Stimulated activated CD4-positive, alpha-beta T cell treated with anti-CD3 and anti-CD28 coated beads, Interleukin-4, amount 100 ng/mL, for 24 hours (primary cell): ENCODE measurements at places on chromosomes 12 and 14.

GRCh38 chr12:123634142-123634561, 523 bp downstream of the GTF2H3 start:
- no peak for DNase-seq

GRCh38 chr12:20601668-20602280, 93.4 kb upstream of the SLCO1C1 start:
- DNase-seq, result no peak

DNA sequence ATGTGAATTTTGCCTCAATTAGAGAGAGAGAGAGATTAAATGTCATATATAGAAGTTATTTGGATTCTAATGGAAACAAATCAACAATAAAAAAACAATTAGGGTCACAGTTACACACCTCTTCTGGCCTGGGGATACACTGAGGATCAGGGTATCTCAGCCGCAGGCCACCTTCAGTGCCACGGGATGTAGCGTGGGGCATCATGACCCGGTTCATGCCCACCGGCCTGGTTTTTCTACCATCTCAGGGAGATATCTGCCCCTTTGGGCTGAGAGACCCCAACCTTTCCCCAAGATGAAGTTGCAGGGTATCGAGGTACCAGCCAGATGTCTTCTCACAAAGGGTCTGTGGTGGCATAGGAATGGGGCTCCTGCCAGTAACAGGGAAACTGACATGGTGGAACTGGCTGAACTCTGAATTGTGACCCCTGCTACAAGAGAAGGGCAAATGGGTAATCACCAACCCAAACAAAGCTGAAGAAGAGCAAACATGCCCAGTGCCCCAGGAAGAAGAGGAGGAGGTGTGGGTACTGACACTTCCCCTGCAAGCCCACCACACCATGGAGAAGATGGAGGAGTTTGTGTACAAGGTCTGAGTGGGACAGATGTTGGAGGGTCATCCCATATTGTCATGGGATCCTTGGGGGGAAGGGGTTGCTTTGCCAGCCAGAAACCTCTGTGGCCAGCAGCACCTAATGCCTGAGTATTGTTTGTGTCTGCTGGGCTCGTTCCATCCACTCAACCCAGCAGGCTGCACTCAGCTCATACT, 19.5 kb downstream of the SERPINA3 start:
- DNase-seq, result no peak

- DNase-seq, result no peak
These were observed 72.5 kb downstream of the ACSS3 start for GRCh38 chr12:81150382-81150781.

GRCh38 chr14:95234426-95234825, 77.1 kb upstream of the DICER1 start:
- no peak for DNase-seq

GRCh38 chr12:96876966-96877365, 30.1 kb upstream of the NEDD1 start:
- DNase-seq, result no peak

- DNase-seq, result peak; percentile 45
These were observed 110.7 kb downstream of the BTG1 start for GRCh38 chr12:92034858-92035401.

- no peak for DNase-seq
These were observed 205.7 kb downstream of the ZFP36L1 start for GRCh38 chr14:68586896-68587751.

- DNase-seq, result no peak
These were observed 9.9 kb upstream of the DIABLO start for GRCh38 chr12:122235741-122236140.

GRCh38 chr14:51396222-51396815, 156.3 kb downstream of the TMX1 start:
- no peak for DNase-seq

- DNase-seq, result no peak
These were observed 25.8 kb downstream of the TMEM120B start for GRCh38 chr12:121738340-121738858.

- DNase-seq, result no peak
These were observed 2.6 kb downstream of the CRY1 start for GRCh38 chr12:107090711-107091110.

- DNase-seq, result no peak
These were observed 50.9 kb upstream of the BCL7A start for GRCh38 chr12:121970581-121971300.

DNA sequence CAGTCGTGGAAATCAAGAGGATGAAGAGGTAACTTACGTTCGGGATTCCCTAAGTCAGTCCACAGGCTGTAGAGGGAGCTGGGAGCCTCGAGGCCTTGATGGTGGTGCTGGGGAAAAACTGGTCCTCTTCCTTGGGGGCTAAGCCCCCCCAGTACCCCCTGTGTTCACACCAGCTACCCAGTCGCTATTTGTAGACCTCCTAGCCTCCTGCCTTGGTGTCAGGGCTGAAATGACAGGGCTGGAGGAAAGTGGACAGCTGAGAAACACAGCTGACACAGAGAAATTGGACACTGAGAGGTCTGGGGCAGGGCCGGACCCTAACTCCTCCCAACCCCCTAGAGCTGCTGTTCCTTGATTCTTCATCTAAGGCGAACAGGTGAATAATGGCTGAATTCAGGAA, at the start of gene STAC3:
Gene STAC3, minus strand, starts transcription at position 232 of the 400 bp plus-strand sequence. CDS start 1,551 bp downstream, outside the sequence.
- no peak for DNase-seq

DNA sequence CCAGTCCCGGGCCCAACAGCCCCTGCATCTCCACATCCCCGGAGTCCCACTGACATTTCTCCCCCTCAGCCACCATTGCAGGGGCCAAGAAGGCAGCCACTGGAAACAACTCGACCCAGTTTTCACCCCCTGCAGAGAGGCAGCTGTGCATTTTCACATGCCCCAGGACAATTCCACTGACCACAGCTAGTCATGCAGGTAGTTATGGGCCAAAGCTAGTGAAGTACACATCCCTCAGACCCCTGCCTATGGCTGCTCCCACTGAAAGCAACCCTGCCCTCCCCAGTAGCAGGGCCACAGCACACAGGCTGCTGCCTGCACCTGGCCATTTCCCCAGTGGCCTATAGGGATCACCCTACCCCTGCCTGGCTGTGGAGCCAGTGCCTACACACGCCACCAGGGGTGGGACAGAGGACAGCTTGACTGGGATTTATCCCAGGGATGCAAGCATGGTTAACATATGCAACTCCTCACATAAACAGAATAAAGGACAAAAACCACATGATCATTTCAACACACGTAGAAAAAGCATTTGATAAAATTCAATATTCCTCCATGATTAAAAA, 154.0 kb downstream of the NDUFA12 start:
- DNase-seq, result no peak

- no peak for DNase-seq
These were observed 83.1 kb downstream of the SH2B3 start for GRCh38 chr12:111488798-111489197.

DNA sequence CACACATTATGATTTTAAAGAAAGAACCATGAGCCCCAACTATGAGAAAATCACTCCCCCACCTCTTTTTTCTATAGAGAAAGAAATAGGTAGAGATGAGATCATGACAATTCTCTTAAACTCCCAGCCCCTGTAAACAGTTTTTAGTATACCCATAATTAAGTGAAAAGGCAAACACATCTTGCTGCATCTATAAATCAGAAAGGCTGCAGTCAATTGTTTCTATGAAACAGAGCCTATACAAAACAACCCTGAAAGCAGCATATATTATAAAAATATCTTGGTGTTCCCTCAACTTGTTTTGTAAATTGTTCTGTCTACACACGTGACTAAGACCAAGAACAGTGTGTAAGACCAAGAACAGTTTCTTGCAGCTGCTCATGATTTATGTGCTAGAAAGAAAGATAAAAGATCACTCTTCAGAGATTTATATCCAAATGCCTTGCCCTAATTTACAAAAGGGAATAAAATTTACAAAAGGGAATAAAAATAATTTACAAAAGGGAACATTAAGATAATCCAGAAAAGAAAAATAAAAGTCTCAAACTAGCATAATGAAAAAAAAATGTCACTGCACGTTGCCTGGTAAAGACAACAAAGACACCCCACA, 4.8 kb downstream of the KITLG start:
- DNase-seq, result no peak

DNA sequence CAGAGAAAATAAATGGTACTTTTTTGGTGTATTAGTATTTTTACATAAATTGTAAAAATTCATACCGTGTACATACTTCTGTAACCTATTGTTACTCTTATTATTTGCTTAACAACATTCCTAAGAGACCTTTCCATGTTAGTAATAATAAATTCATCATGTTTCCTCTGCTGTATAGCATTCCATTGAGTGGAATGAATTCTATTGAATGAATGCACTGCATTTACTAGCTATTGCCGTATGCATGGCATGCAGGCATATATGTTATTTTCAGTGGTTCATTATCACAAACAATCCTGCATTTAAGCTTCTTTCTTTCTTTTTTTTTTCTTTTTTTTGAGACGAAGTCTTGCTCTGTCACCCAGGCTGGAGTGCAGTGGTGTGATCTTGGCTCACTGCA, 137.6 kb upstream of the TBX3 start:
- DNase-seq, result no peak

DNA sequence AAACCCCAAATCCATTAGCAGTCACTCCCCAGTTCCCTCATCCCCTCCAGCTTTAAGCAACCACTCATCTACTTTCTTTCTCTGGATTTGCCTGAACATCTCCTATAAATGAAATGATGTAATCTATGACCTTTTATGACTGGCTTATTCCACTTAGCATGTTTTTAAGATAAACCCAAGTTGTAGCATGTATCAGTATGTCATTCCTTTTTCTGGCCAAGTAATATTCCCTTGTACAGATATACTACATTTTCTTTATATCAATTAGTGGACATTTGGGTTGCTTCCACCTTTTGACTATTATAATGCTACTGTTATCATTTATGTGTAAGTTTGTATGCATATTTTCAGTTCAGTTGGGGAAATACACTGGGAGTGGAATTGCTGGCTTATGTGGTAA, 83.4 kb downstream of the TESC start:
- DNase-seq, result no peak

GRCh38 chr14:103931422-103931821, 3.2 kb downstream of the TDRD9 start:
- DNase-seq, result no peak

DNA sequence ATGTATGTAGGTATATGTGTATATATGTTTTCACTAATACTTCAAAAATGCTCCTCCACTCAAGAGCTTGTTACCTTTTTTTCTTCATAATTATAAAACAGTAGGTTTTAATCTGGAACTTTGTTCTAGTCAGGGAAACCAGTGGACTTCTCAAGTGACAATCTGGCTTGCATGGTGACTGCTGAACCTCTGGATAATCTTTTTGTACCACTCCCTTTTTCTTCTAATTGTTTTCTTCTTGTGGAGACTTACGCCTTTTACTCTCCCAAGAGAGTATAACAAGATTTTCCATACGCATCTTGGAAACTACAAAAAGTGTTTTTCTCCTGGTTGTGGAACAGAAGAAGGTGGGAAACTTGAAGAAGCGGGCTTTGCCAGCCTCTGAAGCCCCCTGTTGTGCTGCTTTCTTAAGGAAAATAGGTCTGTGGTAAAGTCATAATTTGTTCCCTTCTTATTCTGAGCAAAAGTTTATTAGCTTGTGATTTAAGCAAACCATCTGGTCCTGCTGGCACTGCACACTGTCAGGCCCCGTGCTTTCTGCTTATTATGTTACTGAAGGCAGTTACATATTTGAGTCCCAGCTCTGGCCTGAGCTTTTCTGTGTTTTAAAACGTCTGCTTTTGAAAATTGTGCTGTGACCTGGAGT, 291.8 kb downstream of the ERC1 start:
- no peak for DNase-seq

- DNase-seq, result no peak
These were observed 372.3 kb upstream of the KITLG start for GRCh38 chr12:88952562-88952942.

- no peak for DNase-seq
These were observed 81.4 kb upstream of the KRAS start for GRCh38 chr12:25332143-25332542.

DNA sequence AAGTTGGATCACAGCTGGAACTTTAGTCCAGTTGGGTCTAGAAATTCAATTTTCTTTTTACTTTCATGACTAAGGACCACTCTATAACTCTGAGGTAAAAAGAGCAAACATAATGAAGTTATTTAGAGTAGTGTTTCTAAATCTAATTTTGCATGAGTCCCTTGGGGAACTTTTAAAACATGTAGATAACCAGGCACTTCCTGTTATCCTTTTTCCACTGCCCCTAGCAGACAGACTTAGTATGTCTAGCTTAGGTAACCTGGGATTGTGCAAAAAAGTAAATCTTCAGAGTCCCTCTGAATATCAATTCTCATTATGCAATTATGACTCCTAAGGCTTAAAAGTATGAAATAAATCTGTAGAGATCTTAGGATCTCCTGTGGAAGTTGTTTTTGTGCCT, 371.2 kb downstream of the DIO2 start:
- no peak for DNase-seq

GRCh38 chr14:74937171-74937570, 14.1 kb upstream of the RPS6KL1 start:
- no peak for DNase-seq

GRCh38 chr12:62135553-62136200, 124.5 kb upstream of the USP15 start:
- no peak for DNase-seq

DNA sequence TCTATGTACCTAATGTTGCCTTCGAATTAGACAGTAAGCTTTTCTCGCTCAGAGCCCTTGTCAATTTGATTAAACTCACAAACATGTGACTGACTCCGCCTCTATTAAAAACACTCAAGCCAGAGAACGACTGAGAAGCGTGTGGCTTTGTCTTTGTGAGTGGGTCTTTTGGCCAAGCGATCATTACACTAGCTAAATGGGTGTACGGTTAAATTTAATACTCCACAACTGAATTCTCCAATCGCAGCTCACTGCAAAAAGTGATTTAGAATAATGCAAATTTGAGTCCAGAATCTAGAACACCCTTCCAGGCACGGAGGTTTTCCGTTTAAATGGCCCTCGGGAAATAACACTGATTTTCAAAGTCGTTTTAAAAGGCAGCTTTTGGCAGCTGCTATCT, 253.7 kb downstream of the EFCAB11 start:
- no peak for DNase-seq

DNA sequence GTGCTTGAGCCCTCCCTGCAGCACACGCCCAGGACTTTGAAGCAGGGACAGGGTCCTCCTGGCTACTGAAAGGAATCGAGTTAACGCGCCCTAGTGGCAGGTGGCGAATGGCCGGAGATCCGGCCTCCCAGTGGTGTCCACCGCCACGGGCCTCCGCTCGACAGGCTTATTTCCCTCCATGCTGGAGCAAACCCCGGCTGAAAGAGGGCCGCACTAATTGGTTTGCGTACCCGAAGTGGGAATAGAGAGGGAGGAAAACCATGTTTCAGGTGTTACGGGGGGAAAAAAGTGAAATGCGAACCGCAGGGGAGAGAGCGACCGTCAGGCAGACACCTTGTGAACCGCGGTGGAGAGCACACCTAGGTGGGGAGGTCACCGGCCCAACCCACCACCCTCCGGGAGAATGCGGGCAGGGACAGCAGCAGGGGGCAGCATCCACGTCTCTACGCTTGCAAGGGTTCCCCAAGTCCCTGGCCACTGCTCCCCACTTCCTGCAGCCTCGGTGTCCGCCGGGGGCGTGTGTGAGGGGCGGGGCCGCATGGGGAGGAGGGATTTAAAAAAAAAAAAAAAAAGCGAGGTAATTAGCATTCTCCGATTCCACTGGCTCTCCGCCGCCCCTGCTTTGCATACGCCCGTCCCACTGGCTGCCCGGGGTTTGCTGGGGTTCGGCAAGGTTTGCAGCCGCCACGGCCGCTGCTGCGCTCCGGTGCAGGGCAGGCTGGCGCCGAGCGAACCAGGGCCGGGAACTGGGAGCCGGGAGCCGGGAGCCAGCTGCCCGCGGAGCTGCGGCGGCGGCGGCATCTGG, 224.6 kb upstream of the CRY1 start:
- DNase-seq, result peak; percentile 86
